ENCODE measurements at places on chromosomes 6 and 20.

DNA sequence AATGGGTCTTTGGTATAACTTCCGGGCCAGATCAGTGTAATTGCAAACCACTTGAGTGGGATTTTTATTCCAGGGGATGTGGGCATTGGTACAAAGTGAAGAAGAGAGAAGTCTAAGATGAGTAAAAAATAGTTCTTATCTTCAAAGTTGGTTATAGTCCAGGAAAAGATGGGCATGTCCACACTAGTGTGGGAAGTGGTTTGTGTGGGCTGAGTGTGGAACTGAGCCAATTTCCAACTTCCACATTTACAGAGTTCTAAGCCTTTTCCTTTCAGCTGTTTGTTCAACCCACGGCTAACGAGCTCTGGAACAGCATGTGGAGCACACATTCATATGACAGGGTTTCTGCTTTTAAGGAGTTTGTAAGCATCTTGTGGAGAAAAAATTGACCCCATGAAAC, 72.3 kb upstream of the IFNGR1 start:
- no peak for DNase-seq

- DNase-seq = no peak
Measured at GRCh38 chr6:3534599-3534998, 77.7 kb upstream of the SLC22A23 start.

GRCh38 chr6:26216886-26217713, 129.9 kb downstream of the HFE start:
- DNase-seq = peak; percentile 92

GRCh38 chr20:20694591-20694990, 17.9 kb downstream of the RALGAPA2 start:
- DNase-seq = no peak

GRCh38 chr6:134196568-134197193, 121.2 kb downstream of the SGK1 start:
- no peak for DNase-seq

GRCh38 chr6:21348504-21349195, 244.9 kb upstream of the SOX4 start:
- no peak for DNase-seq

DNA sequence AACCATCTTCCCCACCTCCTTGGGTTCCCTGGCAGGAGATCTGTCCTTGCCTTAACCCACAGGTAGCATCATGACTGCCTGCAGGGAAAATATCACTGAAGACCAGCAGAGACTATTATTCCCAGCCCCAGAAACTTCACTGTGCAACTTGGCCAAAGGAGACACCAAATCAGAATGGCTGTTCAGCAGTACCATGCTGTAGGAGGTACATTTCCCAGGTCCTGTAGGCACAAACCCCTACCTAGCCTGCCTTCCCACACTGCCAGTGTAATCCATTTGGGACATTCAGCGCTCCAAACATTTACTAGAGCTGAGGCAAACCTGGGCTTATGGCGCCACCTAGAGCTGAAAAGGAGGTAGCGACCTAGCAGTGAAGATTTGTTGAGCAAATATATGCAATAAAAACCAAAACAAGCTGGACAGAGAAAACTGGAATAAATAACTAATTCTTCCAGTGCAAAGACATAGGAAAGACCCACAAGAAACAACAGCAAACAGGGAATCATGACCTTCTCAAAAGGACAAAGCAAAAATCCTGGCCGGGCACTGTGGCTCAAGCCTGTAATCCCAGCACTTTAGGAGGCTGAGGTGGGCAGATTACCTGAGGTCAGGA, 60.3 kb downstream of the VTA1 start:
- DNase-seq = no peak

GRCh38 chr20:21182832-21183563, 57.1 kb downstream of the KIZ start:
- no peak for DNase-seq

DNA sequence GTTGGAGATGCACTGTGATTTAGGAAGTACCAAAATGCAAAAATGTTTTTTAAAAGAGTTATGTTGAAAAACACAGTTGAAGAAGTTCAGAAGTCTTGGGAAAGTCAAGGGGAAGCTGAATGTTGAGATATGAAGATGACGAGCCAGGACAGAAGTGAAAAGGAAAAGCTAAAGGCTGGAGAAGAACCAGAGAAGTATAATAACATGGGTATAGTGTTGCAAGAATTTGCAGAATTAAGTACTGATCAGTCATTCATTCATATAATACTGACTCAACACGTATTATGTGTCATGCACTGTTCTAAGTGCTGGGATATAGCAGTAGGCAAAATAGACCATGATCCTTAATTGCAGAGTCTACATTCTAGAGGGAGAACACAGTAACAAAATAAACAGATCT, 432.8 kb downstream of the CDC5L start:
- DNase-seq = no peak

DNA sequence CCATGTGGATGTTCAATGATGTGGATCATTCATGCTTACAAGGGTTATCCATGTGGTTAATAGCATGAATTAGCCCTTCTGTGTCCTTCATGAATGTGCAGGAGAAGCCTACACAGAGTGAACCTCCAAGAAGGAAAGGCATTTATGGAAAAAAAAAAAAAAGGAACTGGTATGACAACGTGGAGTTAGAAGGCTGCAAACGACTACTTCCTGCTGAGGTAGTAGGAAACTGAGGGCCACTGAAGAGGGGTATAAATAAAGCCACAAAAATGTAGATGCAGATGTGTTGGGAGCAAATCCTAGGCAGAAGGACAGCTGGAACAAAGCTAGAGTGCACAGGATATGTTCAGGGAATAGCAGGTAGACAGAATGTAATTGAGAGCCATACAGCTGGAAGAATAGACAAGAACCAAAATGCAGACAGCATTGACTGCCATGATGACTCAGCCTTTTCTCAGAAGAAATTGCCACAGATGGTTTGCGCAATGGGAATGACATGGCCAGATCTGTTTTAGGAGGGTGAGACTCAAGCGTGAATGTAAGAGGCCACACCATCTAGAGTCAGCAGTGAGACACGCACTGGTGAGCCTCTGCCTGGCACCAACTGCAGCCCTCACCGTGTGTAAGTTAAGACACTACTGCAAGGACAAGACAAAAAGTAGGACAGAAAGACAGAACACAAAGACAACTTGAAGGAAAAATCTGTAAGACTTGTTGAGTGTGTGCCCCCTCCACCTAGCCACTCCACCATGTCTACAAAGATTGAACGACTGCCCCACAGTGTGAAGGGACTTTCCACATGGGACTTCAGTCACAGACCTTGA, 79.8 kb downstream of the KIF13A start:
- DNase-seq = no peak

DNA sequence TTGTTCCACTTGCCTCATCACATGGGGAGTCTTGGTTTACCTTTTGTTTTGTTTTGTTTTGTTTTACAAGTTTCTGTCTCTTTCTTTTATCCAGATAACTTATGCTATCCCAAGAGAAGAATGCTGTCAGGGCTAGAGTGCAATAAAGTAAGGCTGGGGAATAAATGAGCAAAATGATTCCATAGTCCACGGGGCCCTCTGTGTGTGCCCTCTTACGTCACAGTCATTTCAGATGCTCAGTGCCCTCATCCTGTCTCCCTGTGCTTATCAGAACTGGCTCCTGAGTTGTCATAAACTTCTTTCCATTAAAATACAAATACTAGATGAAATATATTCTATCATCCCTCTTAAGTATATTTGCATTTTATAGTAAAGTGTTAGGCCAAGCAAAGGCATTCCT, 30.8 kb upstream of the ENPP1 start:
- DNase-seq = no peak

DNA sequence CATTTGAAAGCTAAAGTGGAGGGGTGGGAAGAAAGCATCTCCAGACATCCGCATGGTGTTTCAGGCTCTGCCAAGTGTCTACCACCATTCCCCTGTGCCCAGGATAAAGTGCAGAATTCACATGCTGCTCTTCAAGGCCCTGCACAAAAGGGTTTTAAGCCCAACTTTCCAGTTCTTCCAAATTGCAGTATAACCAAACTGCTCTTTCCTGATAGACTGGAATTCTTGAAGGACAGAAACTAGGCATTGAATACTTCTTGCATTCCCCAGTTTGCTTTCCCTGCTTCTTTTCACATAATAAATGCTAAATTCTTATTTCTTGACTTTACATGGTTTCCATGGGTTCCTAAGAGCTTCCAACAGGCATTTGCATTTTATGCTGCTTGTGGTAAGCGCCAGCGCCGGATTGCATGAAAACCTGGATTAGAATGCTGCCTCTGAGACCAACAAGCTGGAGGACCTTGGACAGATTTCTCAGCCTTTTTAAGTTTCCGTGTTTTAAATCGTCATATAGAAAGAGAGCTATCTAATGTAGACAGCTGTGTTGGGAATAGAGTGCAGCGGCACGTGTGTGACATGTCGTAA, 7.9 kb downstream of the SOX4 start:
- no peak for DNase-seq

DNA sequence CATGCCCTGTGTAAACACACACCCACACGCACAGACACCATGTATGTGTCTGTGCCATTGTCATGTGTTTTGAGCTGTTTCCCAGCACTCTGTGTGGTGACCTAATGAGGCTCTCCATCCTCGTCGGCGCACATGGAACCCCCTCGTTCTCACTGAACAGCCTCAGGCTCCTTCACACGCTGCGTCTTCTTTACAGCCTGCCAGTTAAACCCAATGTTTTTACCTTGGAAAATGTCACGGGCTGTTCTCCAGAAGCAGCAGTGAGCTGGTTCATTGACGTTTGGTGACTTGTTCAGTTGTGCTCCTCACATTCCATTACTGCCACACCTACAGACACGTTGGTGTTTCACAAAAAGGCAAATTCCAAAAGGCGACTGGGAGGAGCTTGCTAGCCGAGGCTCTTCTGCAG, 201.0 kb upstream of the FOXQ1 start:
- no peak for DNase-seq

DNA sequence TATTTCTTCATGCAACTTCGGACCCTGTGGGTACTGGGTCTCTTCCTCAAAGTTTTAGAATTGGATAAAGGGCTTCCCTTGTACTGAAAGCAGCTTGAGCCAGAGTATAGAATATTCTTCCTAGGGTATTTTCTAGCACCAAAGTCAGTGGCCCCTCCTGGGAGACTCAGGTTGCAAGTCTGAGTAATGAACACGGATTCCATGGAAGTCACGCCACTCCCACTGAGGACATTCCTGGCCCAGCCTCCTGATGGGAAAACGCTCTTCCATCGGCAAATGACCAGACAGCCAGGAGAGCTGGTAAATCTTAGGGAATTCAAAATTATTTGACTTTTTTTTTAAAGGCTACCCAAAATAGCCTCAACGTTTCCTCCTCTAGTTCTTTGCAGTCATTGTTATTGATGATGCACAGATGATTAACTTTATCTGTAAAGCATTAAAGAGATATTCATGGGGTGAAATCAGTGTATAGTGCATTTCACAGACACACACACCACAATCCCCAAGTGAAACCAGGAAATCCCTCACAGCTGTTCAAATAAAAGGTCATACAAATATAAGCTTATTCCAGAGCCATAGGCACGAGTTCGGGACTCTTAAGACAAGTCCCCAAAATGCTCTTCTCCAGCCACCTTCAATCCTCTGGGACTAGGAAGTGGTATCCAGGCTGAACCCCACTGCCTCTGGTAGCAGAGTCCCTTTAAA, 248.8 kb downstream of the SOD2 start:
- DNase-seq = no peak

GRCh38 chr20:52847731-52848359, 124.3 kb upstream of the TSHZ2 start:
- DNase-seq = no peak

DNA sequence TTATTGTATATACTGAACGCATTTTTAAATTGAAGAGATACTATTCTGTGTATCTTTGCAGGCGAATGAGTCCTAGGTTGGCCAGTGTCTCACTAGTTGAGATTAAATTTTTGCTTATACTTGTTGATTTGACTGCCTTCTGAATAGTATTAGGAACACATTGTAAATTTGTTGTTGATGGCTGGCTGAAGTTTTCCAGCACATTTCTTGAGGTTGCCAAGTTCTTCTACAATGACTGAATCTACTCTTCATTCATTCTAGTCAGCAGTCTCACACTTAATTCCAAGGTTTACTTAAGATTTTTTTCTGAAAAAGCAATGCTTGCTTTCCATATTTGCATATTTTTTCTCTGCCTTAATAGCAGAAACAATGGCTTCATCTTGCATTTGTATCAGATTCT, 151.7 kb downstream of the ZFAND3 start:
- DNase-seq = no peak

DNA sequence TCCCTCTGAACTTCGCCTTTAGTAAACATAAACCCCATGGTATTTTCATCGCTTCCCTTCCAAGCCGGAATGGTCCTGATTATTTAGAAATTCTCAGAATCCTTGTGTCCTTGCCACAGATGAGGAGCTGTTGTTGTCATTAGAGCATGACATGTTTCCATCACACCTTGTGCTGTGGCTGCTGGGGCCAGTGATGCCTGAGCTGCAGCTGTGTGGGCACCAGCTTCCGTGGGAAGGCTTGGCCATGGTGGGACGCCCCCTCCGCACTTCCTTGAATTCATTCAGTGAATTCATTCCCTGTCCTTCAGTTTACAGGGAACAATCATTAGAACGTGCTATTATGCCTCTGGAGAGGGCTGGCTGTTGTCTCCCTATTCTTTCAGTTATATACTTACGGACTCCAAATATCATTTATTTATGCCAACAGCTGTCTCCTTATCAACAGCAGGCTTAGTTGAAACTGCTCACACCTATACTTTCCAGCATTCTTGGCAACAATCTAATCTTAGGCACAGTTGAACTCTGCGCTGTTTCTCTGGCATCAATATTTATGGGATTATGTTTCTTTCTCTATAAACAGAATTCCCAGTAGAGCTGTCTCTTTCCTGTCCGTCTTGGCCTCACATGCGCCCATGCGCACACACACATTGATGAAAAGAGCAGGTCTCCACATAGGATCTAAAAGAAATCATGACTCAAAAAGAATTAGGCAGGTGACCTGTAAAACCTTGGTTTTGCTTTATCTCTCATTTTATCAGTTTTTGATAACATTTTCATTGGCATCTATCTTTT, 9.0 kb downstream of the ADGRF1 start:
- DNase-seq = no peak

DNA sequence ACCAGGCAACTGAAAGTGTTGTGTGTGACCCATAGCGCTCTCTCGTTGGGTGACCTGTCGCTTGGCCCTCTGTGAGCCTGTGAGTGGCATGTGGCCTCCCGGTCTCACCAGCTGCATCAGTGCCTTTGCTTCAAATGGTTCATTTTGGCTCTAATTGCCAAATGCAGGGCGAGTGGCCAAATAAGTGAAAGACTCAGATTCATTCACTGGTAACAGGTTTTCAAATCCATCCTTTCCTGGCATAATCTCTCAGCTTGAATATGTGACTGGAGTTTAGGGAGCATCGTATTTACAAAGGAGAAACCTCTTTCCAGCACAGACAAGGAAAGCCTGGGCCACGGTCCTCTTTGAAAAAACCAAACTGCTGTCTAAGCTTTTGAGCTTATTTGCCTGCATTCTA, 321.6 kb upstream of the QKI start:
- no peak for DNase-seq

Data from breast epithelium (tissue), 4 donors.